Activated CD4-positive, alpha-beta T cell treated with anti-CD3 and anti-CD28 coated beads, Interleukin-2, amount 10 ng/mL, durations not matched to agents 24 days and 14 days (primary cell): ENCODE measurements at places on chromosomes 4 and X. TPM values are rescaled to one million over a fixed set of nuclear protein-coding genes. Genes with fewer than 3 reads are reported as not detected.

The ZXDB gene
- total RNA-seq = 5.5 and 6.1 TPM in 2 replicates

The SNCA gene
- 0.19 and 0.23 TPM in 2 replicates for total RNA-seq

The UGT2B10 gene
- total RNA-seq = not detected in 2 replicates

The CYP4V2 gene
- total RNA-seq = 8.7 and 9.7 TPM in 2 replicates

The CT45A1 gene
- total RNA-seq = not detected in 2 replicates

DNA sequence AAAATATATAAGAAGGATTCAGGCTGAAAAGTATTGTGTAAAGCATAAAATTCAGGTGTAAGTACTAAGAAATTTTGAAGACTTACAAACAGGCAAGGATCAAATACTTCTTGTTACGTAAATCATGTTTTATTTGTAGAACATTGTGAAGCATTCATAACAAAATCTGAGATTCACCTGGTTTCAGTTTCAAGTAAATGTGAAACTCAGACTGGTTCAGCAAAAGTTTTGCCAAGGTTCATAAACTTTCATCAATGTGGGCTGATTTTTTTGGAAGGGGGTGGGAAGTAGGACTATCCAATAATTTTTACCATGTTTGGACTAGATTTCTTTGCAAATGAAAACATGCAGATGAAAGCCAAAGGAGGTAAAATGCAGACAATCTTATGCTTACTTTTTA lies 527.7 kb downstream of the ANKRD50 start:
- DNase-seq = no peak

DNA sequence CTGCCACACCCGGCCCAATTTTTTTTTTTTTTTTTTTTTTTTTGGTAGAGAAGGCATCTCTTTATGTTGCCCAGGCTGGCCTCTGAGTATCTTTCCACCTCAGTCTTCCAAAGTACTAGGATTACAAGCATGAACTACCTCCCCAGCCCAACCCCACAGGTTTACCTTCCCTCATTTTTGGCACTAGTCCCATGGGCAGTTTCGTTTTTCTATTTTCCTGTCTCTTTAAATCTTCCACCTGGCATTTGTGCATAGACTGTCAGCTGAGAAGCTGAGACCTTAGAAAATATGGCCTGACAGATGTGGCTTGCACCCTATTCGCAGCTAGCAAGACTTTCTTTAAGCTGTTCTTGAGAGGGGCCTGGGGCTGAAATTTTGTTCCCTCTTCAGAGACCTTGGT lies 27.9 kb downstream of the TNIP2 start:
- DNase-seq = no peak

GRCh38 chrX:69988955-69989394 lies 60.8 kb downstream of the AWAT2 start:
- no peak for DNase-seq

DNA sequence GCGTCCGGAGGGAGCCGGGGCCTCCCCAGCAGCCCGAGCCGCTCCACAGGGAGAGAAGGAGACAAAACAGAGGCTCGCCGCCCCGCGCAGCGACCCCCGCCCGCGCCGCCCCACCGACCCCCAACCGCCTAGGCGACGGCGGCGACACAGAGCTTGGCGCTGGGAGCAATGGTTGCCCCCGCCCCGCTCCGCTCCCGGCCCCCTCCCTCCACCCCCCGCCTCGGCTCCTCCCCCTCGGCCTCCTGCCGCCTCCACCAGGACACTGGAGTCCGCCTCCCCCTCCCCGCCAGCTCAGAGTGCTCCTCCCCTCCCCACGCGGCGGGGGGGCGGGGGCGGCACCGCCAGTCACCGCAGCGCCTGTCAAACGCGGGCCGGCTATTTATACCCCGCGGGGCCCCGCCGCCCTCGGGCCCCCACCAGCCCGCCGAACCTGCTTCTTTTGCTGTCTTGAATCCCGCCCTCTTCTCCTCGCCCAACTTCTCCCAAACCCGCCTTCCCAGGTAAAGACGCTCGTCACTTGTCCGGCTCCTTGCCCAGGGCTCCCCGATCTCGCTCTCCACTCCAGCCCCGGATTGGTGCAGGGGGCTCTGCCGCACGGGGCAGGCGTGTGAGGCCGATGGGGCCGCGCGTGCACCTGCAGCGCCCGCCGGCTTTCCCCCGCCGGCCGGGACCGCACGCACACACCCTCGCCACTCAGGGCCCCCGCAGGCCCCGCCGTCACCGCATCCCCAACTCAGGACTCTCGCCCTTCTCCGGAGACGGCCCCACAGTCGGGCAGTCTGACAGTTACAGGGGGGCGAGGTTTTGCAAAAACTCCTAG lies at the start of gene ELF2:
ELF2 (minus strand) TSS at position 170 of the 820 bp plus-strand sequence. CDS start 39,517 bp downstream, outside the sequence.
- peak; percentile 98 for DNase-seq

- DNase-seq = no peak
Observed at GRCh38 chr4:150769248-150769647, 187.3 kb downstream of the MAB21L2 start.

DNA sequence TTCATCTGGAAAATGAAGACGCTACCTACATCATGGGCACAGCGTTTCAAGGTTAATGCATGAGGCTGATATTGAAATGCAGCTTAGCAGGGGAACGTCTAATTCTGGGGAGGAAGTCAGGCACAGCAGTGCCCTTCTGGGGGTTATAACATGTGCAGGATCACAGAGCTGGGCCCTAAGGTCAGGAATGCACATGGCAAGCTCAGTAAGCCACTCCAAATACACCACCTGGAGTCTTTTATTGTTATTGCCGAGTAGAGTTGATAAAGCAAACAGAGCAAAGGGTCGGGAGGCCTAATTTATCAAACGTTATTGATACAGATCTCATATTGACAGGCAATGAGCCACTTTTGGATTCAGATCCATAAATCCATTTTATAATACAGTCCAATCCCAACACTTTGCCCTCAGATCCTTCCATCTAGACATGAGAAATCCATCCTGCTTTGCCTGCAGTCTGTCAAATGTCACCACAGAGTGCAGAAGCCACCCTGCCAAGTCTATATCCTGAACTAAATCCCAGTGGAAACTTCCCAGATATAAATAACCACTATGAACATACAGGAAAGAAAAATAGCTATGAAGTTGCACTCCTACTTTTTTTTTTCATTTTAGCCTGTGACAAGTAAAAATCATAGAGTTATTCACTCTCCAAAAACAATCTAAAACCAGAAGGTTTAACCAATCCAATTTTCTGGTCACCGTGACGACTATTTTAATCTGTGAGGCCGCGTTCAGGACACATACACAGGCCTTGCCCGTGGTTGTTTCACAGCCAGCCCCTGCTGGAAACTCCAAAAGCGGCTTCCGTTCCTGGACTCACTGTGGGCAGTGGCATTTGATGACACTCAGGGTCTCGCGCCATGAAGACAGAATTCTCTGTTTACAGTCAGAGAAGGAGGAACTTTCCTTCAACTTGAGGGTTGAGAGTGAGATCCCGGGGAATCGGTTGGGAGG lies 335.4 kb downstream of the DHX15 start:
- no peak for DNase-seq

DNA sequence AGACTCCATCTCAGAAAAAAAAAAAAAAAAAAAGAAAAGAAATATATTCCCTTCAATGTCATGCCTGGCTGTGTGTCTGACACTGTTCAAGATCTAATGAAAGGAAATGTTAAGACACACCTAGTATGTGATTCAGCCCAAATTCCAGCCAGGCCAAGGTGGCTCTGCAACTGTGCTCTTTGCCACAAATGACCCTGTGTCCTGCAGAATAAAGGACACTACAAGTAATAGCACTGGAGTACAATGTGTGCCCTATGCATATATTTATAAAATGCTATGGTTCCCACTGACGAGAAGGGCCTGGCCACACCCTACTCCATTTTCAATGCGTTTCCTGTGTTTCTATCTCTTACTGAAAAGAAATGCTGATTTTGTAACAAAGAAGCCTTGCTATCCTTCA lies 98.0 kb upstream of the SORBS2 start:
- no peak for DNase-seq

DNA sequence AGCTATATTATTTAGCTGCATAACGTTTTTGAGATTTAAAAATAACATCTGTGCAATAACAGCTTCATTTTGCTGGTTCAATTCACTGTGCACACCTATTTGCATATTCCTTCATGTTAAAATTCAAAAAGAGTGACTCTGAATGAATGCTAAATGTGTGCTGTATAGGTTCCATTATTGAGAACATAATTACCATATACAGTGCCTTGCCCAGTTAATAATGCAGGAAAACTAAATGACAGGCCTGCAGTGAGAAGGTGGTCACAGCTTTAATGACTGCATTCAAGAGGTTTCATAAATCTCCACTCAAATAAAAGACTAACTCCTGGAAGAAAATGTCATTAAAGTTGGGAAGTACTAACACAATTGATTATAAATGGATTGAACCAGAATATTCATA lies 1183.2 kb upstream of the ADGRL3 start:
- no peak for DNase-seq

- peak; percentile 85 for DNase-seq
Observed at GRCh38 chrX:154411981-154412340, 622 bp downstream of the TAFAZZIN start.

DNA sequence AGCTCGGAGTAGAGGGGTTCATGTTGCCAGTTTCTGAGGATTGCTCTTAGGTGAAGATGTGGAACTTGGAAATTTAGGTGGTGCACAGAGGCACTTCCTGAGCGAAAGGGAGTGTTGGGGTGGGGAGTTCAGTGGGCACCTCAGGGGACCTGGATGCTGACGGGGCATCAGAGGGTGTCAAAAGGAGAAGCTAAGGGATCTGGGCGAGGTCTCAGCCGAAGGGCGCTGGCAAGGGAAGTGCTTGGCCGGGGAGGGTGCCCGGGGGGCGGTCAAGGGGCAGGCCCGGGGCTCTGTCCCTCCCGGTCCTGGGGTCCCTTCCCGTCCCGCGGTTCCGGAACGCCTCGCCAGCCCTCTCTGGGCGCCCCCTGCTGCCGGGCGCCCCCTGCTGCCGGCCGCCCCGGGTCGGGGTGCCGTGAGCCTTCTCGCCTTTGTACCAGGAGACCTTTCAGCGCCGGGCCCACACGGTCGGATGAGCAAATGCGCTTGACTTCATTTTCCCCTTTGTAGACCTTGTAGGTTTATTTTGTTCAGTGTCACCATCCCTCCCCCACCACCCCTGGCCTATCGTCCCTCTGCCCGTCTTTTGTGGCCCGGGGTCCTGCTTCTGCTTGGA lies 3.0 kb upstream of the PHOX2B start:
- DNase-seq = no peak
